ENCODE measurements at places on chromosomes 2 and 18.

- DNase-seq, result no peak
Measured at GRCh38 chr2:239165206-239165831, 235.5 kb downstream of the HDAC4 start.

- no peak for DNase-seq
Measured at GRCh38 chr18:56712761-56713160, 61.6 kb downstream of the WDR7 start.

GRCh38 chr2:88753833-88754584 is 62.5 kb downstream of the RPIA start:
- no peak for DNase-seq

DNA sequence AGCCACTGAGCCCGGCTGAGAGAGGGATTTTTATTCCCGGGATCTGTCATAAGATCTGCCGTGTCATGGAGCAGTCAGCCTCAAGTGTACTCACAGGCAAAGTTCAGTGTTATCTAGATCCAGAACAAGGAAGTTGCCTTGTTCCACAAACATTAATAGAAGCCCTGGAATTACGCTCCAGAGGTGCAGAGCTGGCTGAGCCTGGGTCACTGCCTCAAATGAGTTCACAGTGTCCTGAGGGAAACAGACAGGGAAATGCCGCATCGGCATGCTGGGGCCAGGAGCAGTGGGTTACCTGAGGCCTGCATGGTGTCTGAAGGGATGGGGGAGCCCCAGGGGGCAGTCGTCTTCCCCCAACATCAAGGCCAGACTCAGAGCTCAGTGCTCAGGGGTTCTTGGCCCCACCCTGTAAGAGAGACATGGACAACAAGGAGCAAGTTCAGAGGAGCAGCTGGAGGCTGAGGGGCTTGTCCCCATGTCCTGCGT is 42.7 kb upstream of the ODC1 start:
- no peak for DNase-seq

- no peak for DNase-seq
Measured at GRCh38 chr2:145851730-145852129, 1331.8 kb upstream of the ZEB2 start.

- DNase-seq, result no peak
Measured at GRCh38 chr2:70046534-70046933, 40.7 kb upstream of the PCBP1 start.

DNA sequence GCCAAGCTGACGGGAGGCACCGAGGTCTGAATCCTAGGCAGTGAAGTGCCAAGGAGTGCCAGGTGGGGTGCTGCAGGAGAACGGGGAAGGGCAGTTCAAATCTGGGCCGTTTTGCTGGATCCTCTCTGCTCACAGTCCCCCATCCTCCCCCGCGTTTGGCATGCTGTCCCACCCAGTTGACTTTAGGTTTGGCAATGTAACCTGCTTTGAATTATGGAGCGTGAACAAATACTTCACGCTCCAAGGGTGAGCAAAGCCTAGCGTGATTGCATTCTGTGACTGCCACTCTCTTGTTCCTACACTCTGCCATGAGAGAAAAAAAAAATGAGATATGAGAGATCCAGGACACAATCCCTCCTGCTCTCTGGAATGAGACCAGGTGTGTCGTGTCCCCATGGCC is 381.9 kb downstream of the ZNF516 start:
- no peak for DNase-seq

DNA sequence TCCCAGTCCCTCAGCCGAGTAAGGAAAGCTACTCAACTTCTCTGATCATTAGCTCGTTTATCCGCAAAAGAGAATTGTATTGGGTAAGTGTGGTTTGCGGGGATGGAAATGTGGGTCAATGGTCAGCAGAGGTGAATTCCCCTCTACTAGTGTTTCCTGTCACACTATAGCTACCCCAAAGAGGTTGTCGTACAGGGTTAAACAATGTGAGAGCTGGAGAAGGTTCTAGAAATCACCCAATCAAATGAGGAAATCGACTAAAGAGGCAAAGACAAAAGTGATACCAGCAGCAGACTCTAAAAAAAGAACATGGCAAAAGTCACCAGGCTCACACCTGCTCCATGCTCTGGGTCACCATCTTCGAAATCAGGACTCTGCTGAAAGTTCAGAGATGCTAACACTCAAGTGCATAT is 144.7 kb upstream of the ITGA4 start:
- DNase-seq, result peak; percentile 14

DNA sequence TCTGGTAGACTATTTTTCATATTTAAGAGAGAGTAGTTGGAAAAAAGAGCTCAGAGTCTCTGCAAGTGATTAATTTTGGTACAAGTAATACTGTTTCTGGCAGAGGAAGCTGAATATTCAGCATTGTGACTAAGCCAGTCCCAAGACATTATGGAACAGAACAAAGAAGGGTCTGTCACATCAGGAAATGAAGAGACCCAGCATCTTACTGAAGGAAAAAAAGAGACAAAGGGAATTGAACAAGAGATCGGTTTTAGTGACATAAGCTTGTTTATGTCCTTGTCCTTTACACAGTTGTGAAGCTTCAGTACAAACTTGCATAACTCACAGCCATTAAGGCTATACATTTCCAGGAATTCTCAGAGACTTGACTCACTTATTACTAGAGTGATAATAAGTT is 568.5 kb upstream of the SLC8A1 start:
- no peak for DNase-seq
